Adipocyte (in vitro differentiated cells): ENCODE measurements at places on chromosomes 3 and 15.

- DNase-seq = peak; percentile 36
Observed at GRCh38 chr3:108342837-108343486, 46.6 kb downstream of the HHLA2 start.

GRCh38 chr3:64188810-64189560 lies 36.3 kb downstream of the PRICKLE2 start:
- DNase-seq = peak; percentile 84

DNA sequence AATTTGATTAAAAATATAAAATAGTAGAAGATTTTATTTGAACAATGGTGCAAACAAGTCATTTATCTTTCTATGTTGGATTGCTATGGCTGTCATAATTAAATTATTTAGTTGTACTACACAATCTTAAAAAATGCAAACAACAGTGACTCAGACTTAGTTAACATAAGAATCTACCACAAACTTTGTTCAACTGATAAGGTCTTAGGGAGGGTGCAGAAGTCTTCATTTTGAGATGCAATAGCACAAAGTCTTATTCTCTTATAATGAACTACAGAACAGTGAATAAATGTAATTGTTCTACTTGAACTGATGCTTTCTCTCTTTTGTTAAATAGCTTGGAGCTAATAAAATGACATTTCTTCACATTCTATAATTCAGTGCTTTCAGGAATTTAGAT lies 482.8 kb upstream of the NAALADL2 start:
- DNase-seq = peak; percentile 19

- DNase-seq = no peak
Observed at GRCh38 chr15:95948411-95948810, 382.1 kb upstream of the NR2F2 start.

- DNase-seq = peak; percentile 15
Observed at GRCh38 chr3:129180461-129180860, 3.2 kb downstream of the CNBP start.

DNA sequence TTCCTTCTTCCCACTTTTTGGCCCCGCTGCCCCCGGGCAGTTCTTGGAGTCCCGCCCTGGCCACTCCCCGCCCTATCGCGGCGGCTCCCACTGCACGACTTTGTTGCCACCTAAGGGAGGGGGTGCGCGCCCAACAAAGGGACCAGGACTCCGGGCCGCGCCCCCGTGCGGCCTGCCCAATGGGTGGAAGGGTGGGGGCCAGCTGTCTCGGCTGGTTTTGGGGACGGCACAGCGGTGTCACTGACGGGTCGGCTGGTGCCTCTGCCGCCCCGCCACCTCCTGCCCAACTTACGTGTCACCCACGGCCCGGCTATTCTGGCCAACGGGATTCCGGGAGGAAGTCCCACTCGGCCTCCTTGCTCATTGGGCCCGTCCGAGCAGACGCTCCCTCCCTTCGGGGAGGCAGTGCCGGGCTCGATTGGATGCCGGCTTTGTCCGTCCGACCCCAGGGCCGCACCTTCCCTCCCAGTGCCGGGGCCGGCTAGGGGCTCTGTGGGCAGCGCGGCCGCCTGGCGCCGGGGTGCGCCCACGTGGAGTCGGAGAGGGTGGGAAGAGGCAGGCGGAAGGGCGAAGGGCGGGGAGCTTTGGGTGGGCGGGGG lies at the start of gene GOLIM4:
TSS of gene GOLIM4 (minus strand) at position 314 of the 599 bp plus-strand sequence. CDS start 639 bp downstream, outside the sequence.
- DNase-seq = peak; percentile 99

DNA sequence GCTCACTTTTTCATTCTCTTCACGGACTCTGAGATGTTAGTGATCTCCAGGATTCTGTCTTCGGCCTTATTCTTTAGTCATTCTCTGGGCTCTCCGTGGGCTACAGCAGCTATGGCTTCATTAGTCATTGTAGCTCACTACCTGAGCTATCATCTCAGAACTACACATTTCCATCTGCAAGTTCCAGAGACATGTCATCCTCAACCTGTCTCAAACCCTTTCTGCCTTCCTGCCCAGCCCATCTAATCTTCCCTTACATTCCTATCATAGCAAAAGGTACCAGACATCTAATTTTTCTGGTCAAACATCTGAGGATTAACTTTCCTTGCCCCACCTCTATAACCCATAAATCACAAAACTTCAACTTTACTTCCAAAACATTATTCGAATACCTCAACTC lies 13.2 kb downstream of the TSPAN3 start:
- no peak for DNase-seq

GRCh38 chr15:96559087-96559486 lies 228.6 kb downstream of the NR2F2 start:
- DNase-seq = no peak

- DNase-seq = no peak
Observed at GRCh38 chr15:52439470-52439869, 89.2 kb downstream of the MYO5A start.

DNA sequence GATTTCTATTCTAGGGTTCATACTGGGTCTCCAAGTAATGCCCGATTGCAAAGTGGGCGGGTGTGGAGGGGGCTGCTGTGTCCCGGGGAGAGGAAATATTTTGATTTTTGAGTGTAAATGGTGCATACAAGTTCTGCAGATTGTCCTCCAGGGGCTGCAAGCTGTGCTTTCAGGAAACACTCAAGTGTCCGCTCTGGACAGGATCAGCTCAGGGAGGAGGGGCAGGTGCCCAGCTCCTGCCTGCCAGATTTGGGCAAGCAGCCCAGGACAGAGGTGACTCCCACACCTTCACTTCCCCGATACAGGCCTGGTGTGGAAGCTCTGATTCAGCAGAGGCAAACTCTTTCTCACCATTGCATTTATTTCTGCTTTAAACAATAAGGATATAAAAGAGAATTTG lies 142.7 kb downstream of the ALDH1A2 start:
- DNase-seq = no peak

DNA sequence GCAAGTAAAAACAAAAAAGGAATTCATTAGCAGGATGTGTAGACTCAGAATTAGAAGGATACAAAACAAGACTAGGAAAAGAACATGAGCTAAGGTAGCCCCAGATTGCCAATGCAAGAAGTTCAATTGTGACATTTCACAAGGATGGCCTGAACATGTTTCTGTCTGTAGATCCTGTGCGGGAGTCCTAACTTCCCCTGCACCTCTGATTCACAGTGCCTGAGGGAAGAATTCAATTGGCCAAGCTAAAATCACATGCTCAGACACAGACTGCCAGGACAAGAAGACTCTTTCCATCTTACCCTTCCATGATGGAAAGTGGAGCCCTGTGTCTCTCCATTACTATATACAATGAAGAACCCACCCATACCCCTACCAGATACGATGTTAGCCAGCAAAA lies 251.5 kb downstream of the KCNH8 start:
- no peak for DNase-seq

DNA sequence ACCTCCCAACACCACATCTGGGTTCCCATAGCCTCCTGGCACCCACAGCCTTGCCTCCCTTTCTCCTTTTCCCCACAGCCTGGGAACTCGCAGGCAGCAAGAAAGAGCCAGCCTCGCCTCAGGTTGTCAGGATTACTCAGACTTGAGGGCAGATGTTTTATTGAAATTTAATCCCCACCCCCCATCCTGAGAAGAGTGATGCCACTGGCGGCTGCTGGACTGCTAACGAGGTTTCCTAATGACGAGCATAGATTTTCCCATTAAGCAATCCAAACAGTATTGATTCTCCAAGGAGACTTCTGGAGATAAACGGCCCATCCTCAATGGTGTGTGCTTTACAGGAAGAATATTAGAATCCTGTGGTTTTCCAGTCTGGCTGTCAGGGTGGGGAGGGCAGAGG lies 13.7 kb downstream of the SHF start:
- no peak for DNase-seq

GRCh38 chr3:191283400-191283799 lies 45.8 kb upstream of the CCDC50 start:
- no peak for DNase-seq

DNA sequence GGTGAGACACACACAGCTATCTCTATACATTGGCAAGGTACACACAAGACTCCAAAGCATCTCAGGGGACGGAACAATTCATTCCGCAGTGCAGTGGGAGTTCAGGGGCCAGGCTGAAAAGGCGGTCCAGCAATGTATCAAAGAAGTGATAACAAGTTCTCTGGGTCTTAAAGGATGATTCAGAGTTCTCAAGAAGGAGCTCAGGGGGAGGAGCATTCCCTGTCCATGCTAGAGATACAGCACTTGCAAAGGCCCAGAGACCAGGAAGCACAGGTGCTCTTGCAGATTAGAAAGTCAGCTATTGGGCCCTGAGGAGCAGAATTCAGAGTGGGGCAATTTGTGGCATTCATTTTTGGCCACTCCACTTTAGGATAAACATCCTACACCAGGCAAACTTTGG lies 34.9 kb downstream of the MECOM start:
- no peak for DNase-seq

DNA sequence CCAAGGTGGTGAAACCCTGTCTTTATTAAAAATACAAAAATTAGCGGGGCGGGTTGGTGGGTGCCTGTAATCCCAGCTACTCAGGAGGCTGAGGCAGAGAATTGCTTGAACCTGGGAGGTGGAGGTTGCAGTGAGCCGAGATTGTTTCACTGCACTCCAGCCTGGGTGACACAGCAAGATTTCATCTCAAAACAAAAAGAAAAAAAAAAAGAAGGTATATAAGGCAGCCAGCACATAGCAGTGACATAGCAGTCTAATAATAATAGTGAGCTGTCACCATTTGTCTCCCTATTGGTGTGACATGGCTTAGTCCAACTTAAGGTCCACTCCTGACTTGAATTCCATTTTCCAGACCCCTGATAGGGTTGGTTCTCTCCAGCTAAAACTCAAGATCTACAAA lies 8.8 kb upstream of the LACTB start:
- DNase-seq = no peak

DNA sequence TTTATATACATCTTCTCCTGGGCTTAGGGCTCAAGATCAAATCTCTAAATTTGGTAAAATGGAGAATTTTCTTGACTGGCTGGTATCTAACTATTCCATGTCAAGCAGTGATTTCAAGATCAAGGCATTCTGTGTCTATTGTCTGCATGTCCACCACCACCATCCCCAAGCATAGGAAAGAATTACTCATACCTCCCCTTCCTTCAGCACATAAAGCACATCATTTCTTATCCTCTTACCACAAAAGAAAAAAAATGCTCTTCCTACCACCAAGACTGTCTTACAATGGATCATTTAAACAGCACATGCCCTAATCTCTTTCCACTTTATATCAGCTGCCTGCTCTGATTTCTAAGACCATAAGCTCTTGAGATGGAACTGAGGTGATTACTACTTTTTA lies 470.5 kb upstream of the THBS1 start:
- DNase-seq = no peak

DNA sequence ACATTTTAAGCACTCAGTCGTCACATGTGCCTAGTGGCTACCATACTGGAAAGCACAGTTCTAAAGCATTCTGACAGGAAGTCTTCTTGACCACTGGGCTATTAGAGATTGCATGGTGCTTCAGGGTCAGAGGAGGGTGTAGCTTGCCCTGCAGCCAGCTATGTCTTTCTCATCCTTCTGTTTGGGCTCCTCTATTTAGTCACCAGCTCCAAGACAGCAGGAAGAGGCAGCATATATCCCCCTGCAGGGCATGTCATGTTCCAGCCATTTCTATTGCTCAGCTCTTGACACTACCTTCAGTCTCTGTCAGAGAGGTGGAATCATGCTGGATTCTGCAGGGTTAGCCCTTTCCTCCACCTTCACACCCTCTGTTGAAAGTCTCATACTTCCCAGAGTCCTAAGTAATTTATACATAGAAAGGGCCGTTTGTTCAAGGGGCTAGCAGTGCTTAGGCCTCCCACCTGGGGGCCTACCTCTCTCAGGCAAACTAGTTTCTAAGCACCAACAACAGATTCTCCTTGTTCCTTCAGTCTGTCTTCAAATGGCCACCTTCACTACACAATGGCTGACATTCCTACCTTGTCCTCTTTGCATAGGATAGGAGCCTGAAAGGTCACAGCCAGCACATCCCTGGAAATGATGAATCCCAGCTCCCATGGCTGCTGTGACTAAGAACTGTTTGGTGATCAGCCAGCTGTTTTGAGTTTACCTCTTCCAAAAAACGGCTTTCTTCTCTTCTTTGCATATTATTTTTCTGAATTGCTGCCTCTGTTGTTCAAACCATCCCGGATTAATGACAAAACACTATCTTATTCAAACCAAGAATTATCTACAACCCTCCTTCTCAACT lies 115.7 kb upstream of the BFSP2 start:
- no peak for DNase-seq

- DNase-seq = peak; percentile 7
Observed at GRCh38 chr15:50049871-50050270, 69.2 kb downstream of the ATP8B4 start.

GRCh38 chr15:58748040-58748851 lies 1.3 kb downstream of the ADAM10 start:
- peak; percentile 54 for DNase-seq

DNA sequence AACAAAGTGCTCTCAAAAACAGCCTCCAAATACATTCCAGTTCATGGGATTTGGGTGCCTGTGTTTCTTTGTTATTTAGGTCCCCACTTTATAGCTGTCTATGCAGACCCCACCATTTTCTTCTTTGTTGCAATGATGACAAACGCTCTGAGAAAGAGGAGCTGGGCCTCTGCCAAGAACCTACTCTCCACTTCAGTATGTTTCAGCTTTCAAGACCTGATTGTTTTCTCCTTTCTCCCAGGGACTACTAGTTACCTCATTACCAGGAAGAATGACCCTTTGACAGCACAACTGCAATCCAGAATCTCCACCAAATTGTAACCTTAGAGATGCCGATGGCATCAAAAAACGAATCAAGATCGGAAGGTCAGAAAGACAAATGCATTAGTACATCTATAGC lies 236.8 kb downstream of the MEIS2 start:
- DNase-seq = no peak

DNA sequence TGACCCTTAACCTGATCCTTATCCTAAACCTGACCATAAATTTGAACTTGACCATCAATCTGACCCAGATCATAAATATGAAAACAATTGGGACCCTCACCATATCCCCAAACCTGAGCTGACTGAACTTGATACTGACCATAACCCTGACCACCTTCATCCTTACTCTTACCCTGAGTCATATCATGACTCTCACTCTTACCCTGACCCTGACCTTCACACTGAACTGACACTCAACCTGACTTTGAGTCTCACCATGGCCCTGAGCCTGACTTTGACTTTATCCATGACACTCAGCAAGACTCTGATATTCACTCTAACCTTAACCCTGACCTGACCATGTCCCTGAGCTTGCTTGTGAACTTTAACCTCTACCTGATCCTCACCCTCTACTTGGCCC lies 34.3 kb upstream of the SLC25A26 start:
- no peak for DNase-seq

DNA sequence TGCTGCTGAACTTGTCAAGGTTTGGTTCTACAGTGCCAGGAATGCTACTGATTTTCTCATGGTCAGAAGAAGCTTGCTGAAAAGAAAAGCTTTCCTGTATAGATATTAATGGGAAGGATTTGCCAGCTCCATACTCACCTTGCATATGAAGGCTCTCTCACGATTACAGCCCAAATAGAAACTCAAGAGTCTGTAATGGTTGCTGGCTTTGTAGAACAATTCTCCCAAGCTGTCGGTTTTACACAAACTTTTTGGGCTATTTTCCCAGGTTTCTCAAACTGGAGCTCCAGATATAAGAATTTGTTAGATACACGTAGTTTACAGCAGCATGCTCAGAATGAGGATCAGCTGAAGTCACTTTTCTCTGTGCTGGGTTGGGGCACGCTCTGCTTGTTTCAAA lies 30.1 kb upstream of the LRRC3B start:
- no peak for DNase-seq

- peak; percentile 19 for DNase-seq
Observed at GRCh38 chr3:60594025-60594424, 657.2 kb downstream of the FHIT start.
